ENCODE measurements at places on chromosomes 11 and 22.

GRCh38 chr22:42001706-42002105 lies 3.1 kb downstream of the WBP2NL start:
- DNase-seq, result no peak

DNA sequence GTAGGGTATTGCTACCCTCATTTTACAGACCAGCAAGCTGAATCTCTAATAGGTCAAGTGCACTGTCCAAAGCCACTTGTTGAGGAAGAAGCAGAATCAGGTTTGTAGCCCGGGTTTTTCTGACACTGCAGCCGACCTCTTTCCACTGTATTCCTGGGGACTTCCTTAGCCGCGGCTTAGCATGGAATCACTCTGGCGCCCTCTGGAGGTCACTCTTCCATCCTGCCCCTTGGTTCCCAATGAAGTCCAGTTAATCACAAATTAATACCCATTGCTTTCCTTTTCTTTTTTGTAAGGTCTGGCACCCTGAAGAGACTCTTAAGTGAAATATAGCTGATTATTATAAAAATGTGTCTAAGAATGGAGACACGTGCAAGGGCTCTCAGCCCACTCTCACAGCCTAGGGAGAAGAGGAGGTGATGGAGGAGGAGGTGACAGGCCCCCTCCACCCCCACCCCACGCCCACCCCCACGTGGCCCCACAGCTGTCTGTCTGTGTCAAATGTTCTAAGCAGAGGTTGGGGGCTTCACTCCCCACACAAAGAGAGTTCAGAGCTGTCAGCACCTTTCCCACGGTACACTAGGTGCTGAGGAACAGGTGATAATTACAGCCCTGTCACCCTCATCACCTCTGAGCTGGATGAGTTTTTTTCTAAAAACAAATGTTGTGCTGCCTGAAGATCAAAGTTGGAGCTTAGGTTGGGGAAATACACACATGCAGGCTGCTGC lies 57.7 kb upstream of the DRD2 start:
- DNase-seq, result no peak

GRCh38 chr11:96219981-96220623 lies 122.9 kb downstream of the MAML2 start:
- no peak for DNase-seq

DNA sequence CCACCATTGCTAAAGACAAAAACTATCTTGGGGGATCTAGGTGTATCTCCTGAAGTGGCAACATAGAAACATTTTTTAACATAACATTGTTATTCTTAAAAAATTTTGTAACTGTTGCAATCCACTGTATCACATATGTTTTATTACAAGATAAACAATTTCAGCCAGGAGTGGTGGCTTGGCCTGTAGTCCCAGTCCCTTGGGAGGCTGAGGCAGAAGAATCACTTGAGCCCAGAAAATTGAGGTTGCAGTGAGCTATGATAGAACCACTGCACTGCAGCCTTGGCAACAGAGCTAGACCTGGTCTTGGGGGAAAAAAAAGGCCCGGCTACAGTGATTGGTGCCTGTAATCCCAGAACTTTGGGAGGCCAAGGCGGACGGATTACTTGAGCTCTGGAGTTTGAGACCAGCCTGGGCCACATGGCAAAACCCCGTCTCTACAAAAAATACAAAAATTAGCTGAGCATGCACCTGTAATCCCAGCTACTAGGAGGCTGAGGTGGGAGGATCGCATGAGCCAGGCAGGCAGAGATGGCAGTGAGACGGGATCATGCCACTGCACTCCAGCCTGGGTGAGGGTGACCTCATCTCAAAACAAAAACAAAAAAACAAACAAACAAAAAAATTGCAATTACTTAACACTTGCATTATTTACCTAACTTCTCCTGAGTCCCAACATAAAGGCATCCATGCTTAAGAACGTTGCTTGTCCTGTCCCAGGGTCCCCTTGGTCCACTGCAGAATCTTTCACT lies 1.5 kb upstream of the DEPDC5 start:
- DNase-seq, result no peak

GRCh38 chr11:109853156-109853776 lies 239.9 kb upstream of the ZC3H12C start:
- DNase-seq, result peak; percentile 25

GRCh38 chr11:65814131-65814985 lies 19.4 kb upstream of the SNX32 start:
- no peak for DNase-seq

- DNase-seq, result no peak
Observed at GRCh38 chr11:75874684-75875341, 59.8 kb downstream of the UVRAG start.

All from BJ (cell line).